RCC 7860 (cell line): ENCODE measurements at places on chromosomes 6 and 20.

DNA sequence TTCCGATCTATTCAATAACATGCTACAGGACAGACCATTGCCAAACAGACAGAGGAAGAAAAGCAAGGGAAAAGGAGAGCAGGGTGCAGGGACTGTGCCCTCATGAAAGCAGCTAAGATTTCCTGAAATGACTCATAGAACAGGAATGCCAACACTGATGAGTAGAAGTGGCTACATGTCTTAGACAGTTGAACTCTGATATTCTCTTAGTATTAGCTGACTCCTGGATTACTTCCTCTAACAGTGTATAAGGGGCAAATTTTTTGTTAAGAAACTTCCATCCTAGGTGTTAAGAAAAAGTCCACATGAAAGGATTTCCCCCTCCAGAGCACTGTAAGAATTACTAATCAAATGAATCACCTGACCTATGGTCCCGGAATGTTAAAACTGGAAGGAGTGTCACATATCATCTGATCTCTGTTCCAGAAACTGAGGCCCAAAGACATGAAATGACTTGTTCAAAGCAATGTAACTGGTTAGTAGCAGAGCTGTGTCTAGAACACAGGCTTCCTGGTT, 224.9 kb downstream of the IBTK start:
- peak; percentile 87 for DNase-seq

DNA sequence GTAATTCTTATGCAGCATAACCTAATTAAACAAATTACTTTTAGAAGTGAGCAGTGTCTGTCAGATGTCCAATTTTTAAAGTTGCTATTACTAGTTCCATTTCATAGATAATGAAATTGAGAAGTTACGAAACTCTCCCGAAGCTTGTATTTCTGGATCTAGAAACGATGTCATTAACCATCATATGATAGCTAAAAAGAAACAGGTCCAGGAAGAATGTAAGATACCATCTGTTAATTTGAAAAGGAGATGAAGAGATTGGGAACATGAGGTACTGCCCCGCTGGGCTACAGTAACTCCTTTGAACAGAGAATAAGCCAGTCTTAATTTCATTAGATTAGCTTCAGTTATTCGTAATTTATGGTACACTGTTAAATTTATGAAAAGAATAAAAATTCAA, 47.5 kb upstream of the TMX4 start:
- no peak for DNase-seq

- DNase-seq = no peak
Measured at GRCh38 chr20:15498926-15499325, 1074.3 kb downstream of the KIF16B start.

GRCh38 chr20:36115925-36116324, 38.6 kb upstream of the EPB41L1 start:
- no peak for DNase-seq

- DNase-seq = peak; percentile 7
Measured at GRCh38 chr6:50815436-50816114, 3.1 kb upstream of the TFAP2B start.

DNA sequence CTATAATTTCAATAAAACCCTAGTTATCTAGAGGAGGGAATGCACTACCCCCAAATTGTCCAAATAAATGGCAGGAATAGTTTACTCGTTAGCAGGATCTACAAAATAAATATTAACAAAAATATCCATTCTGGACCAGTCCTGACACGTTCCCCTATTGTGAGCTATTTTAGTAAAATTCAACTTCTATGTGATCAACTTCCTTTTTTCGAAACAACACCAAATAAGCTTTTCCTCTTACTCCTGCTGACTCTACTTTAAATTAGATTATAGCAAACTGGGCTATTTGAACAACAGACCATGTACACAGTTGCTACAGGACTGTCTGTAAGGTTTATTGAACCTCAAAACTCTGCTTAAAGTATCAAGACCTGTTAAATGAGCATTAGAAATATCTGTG, 154.3 kb downstream of the IPCEF1 start:
- DNase-seq = no peak

- DNase-seq = no peak
Measured at GRCh38 chr20:52983726-52984450, 11.7 kb downstream of the TSHZ2 start.

DNA sequence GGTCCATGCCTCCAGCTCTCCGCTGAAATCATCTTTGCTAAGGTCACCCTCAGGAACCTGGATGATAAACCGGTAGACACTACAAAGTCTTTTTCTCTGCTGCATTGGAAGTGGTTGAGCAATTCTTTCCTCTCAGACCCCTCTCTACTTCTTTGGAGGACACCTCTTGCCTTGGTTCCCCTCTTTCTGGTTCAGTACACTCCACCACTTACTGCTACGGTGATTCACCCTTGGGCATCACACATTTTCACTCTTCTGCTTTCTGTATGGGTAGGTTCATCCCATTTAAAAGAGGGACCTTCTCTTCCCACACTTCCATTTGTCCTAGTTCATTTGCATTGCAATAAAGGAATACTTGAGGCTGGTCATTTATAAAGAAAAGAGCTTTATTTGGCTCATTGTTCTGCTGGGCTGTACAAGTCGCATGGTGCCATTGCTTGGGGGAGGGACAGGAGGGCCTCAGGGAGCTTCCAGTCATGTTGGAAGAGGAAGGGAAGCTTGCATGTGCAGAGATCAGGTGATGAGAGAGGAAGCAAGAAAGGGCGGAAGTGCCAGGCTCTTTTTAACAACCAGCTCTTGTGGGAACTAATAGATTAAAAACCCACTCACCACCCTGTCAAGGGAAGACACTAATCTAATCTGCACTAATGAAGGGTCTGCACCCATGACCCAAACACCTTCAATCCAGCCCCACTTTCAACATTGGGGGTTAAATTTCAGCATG, 149.7 kb upstream of the TMEM170B start:
- DNase-seq = no peak

GRCh38 chr6:83613378-83613777, 95.5 kb downstream of the SNAP91 start:
- no peak for DNase-seq

DNA sequence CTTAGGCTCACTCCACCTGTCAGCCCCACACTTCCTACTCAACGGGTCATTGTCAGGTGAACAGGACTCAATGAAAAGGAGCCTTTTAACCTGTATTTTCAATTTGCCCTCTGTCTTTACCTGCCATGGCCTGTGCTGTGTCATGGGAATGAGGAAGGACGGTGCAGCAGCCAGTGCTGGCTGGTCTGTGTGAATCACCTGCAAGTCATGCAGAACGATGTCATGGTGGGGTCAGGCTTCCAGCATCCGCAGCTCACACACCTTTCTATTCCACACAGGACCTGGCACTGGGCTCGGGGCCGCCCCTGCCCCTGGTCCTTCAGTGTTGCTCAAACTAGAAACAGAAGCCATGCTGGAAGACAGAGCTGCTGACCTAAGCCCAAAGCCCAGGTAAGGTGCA, 188.7 kb upstream of the GMDS start:
- DNase-seq = peak; percentile 88

DNA sequence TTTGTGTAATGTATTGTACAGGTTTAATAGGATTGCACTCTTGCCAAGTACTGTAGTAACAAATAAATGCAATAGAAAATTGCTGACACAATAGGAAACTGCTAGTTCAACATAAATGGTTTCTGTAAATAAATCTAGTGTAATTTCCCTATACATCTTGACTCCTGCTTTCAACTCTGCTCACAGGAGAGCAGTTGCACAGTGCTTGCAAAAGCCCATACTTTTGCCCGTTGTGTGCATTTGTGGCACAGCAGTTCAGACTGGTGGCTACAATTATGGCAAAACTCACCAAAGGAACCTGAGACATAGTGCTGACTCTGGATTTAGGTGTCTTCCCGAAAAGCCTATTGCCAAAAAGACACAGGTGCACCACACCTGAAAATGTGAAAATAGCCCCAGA, 953.3 kb upstream of the SLC35B3 start:
- no peak for DNase-seq

DNA sequence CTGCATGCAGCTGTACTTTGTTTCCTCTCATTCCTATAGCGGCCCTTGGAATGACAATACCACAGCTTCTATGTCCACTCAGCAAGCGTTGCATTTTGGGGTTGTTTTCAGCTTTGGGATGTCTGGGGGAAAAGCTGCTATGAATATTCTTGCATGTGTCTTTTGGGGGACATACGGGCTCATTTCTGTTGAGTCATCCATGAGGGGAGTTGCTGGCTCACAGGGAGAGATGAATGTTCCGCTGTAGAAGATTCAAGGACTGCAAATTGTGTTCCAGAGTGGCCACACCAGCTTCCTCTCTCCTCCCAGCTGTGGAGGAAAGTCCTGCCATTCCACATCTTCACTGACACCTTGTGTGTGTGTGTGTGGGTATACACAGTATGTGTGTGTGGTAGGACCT, 43.3 kb downstream of the TGM2 start:
- no peak for DNase-seq

- peak; percentile 61 for DNase-seq
Measured at GRCh38 chr6:26327450-26328264, 37.3 kb upstream of the BTN3A2 start.

GRCh38 chr6:148996815-148997214, 250.0 kb downstream of the UST start:
- DNase-seq = no peak

- no peak for DNase-seq
Measured at GRCh38 chr6:158381214-158381613, 68.9 kb downstream of the TULP4 start.

DNA sequence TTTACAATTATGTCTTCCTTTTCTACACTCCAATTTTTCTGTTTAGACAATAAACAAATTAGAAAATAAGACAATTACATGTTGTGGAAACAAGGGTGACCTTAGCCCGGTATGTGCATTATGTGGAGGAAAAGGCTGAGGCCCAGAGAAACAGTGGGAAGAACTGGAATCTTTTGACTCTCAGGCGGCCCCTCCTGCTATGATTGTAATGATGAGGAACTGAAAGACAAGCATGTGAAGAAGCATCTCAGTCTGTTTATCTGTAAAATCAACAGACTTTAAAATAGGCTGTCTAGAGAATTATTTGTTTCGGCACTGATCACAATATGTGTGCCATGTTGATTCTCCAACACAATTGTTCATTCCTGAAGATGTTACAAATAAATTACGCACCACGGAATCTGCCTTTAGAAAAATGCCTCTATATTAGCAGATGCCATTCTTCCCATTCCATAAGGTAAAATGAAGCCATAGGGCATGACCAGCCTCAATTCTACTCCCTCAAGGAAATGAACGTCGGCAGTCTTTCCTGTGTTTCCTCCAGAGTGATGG, 1201.6 kb upstream of the CITED2 start:
- DNase-seq = no peak

GRCh38 chr20:54100563-54100962, 30.2 kb upstream of the BCAS1 start:
- no peak for DNase-seq

GRCh38 chr6:135905604-135906300, 54.3 kb downstream of the PDE7B start:
- no peak for DNase-seq

DNA sequence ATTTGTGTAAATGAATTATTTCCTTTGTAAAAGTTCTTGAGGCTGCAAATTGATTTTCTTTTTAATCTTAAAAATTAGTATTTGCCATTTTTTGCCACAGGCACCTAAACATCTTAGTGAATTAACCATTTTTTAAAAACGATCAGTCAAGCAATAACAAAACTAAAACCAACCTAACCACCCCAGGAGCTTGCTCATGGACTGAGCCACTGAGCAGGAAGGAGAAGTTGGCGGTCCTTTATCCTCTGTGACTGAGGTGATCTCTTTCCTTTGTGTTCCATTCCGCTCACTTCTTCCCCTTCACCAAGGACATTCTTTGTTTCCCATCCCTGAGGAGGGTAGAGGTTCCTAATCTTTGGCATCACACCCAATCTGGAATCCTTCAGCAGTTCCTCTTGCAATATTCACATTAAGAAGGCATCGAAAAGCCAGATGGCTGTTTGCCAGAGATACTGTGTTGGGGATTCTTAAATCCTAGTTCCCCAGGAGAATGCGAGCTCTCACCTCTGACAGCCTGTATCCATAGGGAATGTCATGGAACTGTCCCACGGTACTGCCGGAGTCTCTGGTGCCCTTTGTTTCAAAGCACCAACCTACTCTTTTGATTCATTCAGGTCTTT, 30.5 kb downstream of the RPRD1B start:
- DNase-seq = no peak

GRCh38 chr6:21937466-21937865, 343.9 kb downstream of the SOX4 start:
- DNase-seq = no peak

- DNase-seq = no peak
Measured at GRCh38 chr6:72911463-72912155, 289.7 kb downstream of the KCNQ5 start.

DNA sequence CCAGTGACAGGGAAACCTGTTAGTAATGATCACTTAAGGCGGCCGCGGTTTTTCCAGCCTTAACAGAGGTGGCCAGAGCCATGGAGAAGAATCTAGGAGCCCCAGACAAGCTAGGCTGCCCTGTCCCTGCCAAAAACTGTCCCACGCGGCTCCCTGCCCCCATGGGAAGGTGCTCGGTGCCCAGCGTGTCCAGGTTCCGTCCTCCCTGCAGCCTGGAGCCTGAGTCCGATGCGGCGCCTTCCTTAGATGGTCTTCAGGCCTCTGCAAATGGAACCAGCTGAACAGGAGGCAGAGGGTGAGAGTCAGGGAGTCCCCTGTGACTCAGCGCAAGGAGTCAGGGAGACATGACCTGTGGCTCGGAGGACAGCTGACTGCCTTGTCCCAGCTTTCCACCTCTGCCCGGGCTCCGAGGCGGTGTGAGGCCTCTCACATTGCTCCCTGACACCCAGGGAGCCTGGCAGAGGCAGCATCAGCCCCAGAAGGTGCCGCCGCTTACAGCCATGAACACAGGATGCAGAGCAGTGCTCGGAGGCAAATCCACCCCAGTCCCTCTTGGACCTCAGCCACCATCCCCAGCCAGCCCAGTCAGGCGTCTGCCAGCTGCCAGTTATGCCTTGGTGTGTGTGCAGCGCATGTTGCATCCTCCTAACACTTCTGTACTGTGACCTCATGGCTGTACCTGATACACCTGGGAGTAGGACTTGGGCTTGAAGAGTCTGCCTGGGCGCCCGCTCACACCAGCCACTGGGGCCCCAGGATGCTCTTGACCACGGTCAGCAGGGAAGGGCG, 377.7 kb downstream of the CDH4 start:
- DNase-seq = no peak

DNA sequence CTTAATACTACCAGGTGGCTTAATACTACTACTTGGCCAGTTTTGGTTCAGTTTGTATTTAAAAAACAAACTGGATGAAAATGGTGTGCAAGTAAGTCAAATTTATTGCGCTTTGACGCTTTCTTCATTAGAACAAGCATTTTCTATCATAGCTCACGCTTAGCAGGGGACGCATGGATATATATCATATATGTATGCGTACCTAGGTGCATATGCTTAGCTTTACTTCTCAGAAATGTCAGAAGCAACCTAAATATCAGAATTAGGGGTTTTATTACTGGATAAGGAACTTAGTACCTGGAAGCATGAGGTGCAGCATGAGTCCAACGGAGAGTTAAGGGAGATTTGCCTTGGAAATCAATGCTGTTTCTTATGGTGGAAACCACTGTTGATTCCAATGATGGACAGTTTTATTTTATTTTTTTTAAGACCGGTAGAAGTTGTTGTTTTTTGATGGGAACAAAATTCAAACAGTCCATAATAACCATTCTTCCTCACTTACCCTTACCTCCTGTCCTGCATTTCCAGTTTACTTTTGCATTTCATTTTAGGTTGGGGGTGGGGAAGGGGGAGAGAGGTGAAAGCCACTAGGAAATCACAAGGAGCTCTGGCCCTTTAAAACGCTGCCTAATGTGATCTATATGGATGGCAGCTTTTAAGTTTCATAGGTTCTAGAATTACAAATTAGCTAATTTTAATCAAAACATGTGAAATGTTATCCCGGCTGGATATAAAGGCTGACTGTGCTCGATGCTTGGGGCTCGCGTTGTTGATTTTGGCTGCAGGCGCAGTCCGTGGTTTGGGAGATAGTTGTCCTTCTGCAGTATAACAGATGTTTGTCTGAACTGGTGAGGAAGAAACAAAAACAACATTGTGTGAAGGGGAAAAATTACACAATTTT, 2.1 kb downstream of the SOBP start:
- DNase-seq = no peak
